ENCODE measurements at places on chromosomes 7 and 10.

DNA sequence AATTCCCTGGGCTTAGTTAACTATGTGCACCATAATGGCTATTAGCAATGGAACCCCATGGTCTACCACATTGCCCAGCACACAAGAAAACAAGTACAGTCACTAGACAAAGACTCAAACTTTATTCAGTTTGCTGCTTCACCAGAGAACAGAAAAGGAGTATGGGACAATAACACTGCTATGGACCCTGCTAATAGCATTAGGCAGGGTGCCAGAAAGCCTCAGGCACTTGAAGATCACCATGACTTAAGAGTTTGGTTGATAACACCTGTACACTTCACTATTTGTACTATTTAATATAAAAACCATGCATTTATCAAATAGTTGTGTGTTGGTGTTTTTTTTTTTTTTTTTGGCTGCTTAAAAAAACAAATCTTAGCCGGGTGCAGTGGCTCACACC is 159.6 kb downstream of the KMT2E start:
- DNase-seq, result no peak

- peak; percentile 72 for DNase-seq
Measured at GRCh38 chr10:91006001-91006751, 85.3 kb upstream of the ANKRD1 start.

DNA sequence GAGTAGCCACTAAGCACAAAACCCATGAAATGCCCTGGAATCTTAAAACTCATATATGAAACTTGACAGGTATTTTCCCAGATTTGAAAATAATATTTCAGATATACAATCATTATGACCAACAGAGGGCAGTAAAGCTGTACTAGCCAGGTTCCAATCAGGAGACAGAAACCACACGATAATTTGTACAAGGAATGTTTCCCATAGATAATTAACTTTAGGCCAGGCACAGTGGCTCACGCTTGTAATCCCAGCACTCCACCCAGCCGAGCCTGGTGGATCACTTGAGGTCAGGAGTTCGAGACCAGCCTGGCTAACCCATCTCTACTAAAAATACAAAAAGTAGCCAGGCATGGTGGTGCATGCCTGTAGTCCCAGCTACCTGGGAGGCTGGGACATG is 31.0 kb upstream of the NUB1 start:
- no peak for DNase-seq

DNA sequence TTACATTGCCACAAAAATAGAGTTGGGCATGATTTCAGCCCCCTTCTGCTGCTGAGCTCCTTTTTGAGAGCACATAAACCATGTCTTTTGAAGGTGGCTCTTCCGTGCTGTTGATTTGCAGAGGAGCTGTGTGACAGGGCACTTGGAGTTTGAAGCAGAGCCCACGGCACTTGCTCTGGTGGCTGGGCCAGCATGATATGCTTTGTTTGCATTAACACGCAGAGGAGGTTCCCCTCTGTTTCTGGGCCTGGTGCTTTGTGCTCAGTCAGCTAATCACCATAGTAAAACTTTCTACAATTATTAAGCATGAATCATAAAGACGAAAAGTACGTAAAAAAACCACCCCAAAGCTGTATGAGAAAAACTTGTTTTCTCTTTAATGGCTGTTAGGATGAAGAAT is 40.1 kb downstream of the RBM33 start:
- no peak for DNase-seq

DNA sequence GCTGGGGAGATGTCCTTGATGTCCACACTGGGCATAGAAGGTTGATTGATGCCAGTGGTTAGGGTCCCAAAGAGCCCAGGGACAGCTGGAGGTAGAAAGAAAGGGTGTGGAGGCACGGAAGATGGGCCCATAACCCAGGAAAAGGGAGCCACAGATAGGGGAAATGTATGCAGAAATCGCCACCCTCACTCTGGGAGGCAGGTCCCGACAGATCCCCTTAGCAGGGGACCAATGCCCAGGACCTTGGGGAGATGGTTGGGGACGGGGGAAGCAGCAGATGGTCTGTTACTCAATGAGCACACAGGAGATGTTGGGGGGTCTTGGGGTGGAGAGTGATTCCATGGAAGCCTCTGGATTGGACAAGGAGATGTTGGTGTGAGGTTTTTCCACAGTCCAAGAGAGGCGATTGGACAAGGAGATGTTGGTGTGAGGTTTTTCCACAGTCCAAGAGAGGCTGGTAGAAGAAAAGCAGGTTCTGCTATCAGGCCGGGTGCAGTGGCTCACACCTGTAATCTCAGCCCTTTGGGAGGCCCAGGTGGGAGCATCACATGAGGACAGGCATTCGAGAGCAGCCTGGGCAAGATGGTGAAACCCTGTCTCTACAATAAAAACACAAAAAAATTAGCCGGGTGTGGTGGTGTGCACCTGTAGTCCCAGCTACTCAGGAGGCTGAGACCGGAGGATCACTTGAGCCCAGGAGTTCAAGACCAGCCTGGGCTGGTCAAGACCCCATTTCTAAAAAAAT is 7.0 kb upstream of the PPP1R35 start:
- DNase-seq, result no peak

DNA sequence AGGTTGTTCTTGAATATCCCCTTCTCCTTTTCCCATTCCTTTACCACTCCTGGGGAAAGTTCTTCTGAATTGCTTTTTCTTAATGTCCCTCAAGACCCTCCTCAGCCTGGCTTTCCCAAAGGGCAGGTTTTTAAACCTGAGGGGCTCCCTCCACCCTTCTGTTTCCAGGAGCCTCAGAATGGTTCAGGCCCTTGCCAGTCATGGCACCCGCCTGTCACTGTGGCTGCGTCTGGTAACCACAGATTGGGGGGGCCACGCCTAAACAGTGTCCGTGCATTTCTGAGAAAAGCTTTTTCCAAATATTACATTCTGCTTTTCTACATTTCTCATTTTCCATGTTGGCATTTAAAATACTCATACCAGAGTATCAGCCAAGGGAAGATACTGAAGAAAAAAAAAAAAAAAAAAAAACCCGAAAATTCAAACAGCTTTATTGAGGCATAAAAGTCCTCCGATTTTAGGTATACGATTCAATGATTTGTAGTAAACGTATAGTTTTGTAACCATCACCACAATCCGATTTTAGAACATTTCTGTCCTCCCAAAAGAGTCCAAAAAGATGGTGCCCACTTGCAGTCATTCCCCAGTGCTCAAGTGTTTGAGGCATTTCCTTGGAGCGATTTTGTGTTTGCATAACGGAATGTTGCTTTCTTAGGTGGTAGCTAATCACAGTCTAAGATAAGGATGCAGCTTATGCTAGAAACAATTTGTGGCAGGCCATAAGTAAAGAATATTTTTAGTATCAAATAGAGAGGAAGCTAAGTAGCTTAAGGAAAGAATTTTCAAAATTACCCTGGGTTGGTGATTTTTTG is 22.1 kb downstream of the HKDC1 start:
- DNase-seq, result no peak

DNA sequence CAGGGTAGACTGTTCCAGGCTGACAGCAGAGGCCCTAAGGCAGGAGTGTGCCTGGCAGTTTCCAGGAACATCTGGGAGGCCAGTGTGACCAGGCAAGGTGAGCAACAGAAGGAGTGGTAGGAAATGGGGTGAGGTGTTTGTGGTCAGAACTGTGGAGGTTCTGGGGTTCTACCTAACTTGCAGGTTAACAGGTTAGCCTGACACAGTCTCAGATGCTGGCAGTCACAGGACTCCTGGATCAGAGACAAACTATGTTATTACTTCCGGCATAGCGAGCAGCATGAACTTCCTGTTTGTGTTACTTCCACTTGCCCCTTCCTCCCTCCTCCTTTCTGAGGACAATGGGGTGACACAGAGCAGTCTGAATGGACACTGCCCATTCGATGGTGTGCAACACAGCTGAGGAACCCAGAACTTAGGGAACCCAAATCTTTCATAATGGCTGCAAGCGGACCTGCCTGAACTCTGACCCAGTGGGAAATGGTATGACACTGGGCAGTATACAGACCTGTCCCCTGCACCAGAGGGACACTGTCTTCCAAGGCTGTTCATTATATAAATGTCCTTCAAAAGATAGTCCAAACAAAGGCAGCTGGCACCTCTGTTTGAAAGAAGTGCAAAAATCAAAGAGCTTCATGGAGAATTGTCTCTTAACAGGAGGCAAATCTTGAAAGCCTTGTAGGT is 3.9 kb upstream of the SAR1A start:
- DNase-seq, result peak; percentile 51

- no peak for DNase-seq
Measured at GRCh38 chr10:637221-637620, 52.2 kb downstream of the DIP2C start.

GRCh38 chr7:139855498-139856270 is 26.6 kb downstream of the TBXAS1 start:
- peak; percentile 10 for DNase-seq

- no peak for DNase-seq
Measured at GRCh38 chr7:158096582-158096981, 491.0 kb downstream of the PTPRN2 start.

DNA sequence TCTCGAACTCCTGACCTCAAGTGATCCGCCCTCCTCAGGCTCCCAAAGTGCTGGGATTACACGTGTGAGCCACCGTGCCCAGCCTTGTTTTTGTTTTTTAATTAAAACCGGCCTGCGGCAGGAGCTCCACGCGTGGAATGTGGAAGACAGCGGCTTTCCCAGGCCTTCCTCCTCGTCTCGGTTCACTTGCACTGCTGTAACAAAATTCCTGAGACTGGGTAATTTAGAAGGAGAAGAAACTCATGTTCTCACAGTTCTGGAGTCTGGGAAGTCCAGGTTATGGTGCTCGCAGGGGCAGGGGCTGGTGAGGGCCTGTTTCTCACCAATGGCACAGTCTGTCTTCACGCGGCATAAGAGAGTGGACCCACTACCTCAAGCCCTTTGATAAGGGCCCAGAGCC is 14.4 kb upstream of the CRYGN start:
- no peak for DNase-seq

DNA sequence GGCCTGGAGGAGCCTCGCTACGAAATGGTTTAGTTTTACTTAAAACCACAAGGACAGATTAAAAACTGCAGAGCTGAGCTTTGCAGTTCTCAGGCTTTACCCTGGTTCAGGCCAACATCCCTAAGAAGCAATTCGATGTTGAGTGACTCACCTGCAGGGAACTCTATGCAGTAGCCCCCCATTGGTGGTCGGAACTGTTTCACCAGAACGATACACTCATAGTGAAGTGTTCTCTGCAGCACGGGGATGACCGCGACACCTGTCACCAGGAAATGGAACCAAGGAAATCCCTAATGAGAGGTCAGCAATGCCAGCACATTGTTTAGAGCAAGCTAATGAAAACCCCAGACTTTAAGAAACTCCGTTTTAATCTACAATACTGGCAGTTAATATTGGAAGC is 18.0 kb downstream of the NUDT5 start:
- no peak for DNase-seq

GRCh38 chr7:134720091-134720935 is 59.1 kb upstream of the CALD1 start:
- no peak for DNase-seq

- peak; percentile 89 for DNase-seq
Measured at GRCh38 chr10:101587725-101588653, at the start of the genes DPCD and POLL. DPCD (plus strand) TSS chr10:101588321; CDS start chr10:101588337, 16 bp downstream. POLL (minus strand) TSS chr10:101588257; CDS start chr10:101587360, 897 bp downstream.

DNA sequence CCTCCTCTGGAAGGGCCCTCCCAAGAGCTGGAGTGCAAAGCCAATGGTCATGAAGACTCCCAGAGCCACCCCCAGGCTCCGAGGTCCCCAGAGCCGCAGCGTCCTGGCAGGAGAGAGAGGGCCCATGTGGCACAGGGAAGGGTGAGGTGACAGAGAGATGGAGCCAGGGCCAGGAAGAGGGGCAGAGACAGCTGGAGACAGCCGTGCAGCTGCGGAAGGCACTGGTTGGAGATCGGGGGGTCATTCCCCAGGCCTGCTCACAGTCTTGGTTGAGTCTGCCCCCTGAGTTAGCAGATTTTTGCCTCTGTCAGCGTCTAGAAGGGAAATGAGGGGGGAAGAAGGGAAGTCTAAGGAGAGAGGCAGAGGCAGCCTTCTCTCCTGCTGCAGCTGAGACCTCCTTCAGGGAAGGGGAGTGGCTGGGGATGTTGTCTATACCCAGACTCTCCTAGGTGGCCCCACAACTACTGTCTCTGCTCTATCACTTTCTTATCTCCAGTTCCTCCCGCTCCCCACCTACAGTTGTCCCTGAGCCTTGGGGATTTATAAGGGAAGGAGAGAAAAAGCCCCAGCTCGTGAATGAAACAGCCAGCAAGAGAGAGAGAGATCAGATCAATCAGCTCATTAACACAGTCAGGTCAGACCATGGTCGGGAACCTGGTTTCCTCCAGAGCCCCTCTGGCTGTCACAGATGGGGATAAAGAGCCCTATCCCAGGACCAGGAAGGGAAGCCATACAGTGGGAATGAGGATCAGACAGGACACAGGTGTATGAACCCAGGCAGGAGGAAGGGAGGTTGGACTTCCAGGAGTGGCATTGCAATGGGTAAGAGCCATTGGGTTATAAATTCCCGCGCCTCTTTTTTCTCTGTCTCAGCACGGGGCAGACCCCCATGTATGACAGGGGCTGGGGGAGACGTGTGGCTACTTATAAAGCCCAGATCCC is 1.2 kb downstream of the GAL3ST4 start:
- DNase-seq, result no peak

GRCh38 chr10:97887399-97887798 is 37.8 kb downstream of the GOLGA7B start:
- no peak for DNase-seq

GRCh38 chr7:148264933-148265557 is 325.5 kb upstream of the C7orf33 start:
- no peak for DNase-seq

GRCh38 chr7:127803626-127804025 is 151.6 kb downstream of the SND1 start:
- no peak for DNase-seq

GRCh38 chr10:80290474-80291220 is 1.2 kb upstream of the MAT1A start:
- DNase-seq, result no peak

DNA sequence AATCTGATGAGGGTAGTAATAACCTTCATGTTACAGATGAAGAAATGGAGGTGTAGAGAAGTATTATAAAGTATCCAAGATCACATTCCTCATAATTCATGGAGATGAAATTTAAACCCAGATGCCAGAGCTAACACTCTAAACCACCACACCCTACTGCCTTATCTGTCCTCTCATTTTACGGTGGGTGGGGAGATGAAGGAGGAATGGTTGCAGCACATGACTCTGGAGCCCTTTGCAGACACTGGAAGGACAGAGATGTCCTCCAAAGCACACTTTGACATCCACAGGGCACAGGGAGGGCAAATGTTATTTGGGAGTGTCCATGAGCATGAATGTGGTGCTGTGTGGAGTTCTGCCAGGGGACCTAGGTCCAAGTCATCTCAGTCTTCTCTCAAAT is 1.1 kb downstream of the PLEKHS1 start:
- no peak for DNase-seq

DNA sequence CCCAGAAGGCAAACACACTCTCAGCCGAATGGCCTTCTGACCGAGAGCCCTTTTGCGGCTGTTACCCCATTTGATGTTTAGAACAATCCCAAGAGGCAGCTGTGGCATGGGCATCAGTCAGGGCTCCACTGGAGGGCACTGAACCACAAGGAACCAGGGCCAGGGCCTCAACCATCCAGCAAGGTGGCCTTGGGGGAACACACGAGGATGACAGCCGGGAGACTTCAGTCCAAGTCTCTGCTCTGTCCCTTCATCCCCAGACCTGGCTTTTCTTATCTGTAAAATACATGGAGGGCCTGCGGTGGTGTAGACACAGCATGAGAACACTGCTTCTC is 63.6 kb upstream of the INSIG1 start:
- DNase-seq, result no peak
